WERI-Rb-1 (cell line): ENCODE measurements at places on chromosomes 16 and 17.

GRCh38 chr16:25143928-25144327 is 32.4 kb downstream of the LCMT1 start:
- DNase-seq = peak; percentile 14

GRCh38 chr17:45046537-45047125 is 4.8 kb downstream of the DCAKD start:
- DNase-seq = no peak

GRCh38 chr17:8997994-8998628 is 23.2 kb upstream of the NTN1 start:
- peak; percentile 73 for DNase-seq

- DNase-seq = no peak
Measured at GRCh38 chr16:31043352-31043751, 10.0 kb downstream of the STX4 start.

- no peak for DNase-seq
Measured at GRCh38 chr17:18322522-18322921, 7.4 kb downstream of the SMCR8 start.
